ENCODE measurements at places on chromosomes 2 and 18.

- DNase-seq, result no peak
Observed at GRCh38 chr2:207720517-207721187, 9.2 kb downstream of the CCNYL1 start.

GRCh38 chr2:14517731-14518130 is 114.8 kb upstream of the LRATD1 start:
- DNase-seq, result no peak

GRCh38 chr2:39429746-39430145 is 7.3 kb downstream of the MAP4K3 start:
- no peak for DNase-seq

- DNase-seq, result no peak
Observed at GRCh38 chr2:239204876-239205468, 195.8 kb downstream of the HDAC4 start.

DNA sequence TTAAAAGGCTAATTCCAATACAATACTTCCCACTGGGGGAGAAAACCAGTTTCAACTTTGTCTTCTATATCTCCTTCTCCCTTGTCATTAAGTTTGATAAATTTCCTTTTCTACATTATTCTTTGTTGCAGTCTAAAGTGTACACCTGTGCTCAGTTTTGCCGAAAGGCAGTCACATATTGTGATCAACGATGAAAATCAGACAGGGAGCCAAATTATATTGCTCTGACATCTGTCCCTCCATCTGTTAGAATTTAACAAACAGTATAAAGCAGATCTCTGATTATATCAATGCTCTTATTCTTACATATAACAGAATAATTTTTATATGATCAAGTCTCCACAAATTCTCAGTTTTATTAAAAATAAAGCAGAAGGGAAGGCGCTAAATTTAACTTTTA is 496.7 kb downstream of the NRXN1 start:
- no peak for DNase-seq

DNA sequence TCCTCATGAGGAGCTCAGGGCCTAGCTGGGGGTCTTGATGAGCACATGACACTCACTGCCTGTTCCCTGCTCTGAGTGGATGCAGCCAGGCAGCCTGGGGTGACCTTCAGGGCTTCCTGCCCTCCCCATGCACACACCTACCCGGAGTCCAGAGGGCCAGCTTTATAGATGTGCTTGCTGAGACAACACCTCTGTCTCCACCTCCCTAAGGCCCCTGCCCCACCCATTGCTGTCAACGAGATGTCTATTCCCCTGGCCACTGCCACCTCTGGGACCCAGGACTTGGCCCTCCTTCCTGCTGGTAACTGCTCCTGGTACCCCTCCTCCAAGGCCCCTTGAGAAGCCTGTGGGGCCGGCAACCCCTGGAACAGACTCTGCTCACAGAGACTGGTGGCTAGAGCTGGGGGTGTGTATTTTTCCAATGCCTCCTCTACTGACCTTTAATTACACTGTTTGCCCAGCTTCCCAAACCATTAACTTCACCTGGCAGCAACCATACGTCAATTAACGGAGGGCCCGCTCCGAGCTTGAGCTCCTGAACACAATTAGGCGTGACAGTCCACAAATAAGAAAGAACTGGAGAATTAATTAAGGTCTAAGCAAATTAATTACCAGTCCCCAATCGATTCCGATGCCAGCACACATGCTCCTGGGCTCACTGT is 66.3 kb downstream of the EMX1 start:
- DNase-seq, result peak; percentile 50

DNA sequence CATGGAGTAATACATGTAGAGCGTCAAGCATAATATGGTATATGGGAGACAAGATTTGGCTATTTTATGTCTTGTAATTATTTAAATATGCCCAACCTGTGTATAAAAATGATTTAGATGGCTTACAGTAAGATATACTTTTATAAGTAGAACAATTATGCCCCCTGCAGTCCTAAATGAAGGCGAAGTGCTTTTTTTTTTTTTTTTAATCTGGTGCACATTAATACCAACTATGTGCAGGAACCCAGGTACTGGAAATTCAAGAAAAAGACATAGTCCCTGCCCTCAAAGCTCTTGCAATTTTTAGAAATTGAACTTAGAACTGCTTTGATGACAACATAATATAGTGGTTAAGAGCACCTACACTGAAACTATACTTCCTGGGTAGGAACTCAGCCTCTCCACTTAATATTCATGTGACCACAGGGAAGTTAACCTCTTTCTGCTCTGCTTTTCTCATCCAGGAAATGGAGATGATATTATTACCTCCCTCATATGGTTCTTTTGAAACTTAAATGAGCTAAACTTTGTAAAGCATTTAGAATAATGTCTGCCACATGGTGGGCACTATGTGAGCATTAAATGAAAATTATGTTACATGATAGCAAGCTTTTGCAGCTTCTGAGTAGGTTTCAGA is 38.1 kb downstream of the AFTPH start:
- DNase-seq, result peak; percentile 2

- DNase-seq, result no peak
Observed at GRCh38 chr2:45888167-45888566, 236.7 kb downstream of the PRKCE start.

GRCh38 chr2:73862987-73863386 is 29.8 kb upstream of the ACTG2 start:
- no peak for DNase-seq

GRCh38 chr2:173834141-173834540 is 131.0 kb downstream of the SP3 start:
- DNase-seq, result no peak

Data from NCI-H748 treated with DMSO at 0.1 percent for 48 hours (cell line).